NCI-H69 (cell line): ENCODE measurements at places on chromosomes 13 and 19.

GRCh38 chr13:30736461-30737320, 1.3 kb downstream of the ALOX5AP start:
- DNase-seq = no peak

DNA sequence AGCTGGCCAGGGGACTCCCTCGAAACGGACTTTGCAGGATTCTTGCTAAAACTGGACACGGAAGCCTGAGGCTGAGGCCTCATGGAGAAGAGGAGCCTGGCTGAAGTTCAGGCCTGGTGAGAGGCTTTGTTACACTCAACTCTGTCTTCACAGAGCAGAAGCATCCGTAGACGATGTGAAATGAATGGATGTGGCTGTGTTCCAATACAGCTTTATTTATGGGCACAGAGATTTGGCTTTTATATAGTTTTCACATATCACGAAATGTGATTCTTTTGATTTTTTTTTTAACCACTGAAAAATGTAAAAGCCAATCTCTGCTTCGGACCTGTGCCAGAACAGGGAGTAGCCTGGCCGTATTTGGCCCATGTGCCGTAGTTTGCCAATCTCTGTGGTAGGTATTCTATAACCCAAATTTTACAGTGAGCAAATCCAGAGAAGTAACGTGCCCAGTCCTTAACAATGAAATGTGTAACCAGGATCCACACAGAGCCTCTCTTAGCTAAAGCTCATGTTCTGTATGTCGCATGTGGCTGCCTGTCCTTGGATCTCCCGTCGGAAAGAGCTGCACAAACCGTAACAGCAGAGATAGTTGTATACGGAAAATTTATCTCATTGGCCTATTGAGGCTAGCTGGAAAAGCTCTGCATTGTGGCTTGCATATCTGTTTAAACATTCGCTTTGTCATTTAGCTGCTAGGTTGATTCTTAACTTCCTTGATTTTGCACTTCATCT, 171.6 kb upstream of the RNF113B start:
- no peak for DNase-seq

GRCh38 chr13:114120591-114121011, 11.8 kb downstream of the RASA3 start:
- peak; percentile 35 for DNase-seq

GRCh38 chr13:71618159-71618558, 248.8 kb downstream of the DACH1 start:
- DNase-seq = no peak

GRCh38 chr19:42441049-42441445, 1.7 kb downstream of the CXCL17 start:
- peak; percentile 37 for DNase-seq

- DNase-seq = peak; percentile 21
Measured at GRCh38 chr13:51849145-51850101, 4.4 kb upstream of the TMEM272 start.

GRCh38 chr19:17576758-17577456, 21.5 kb downstream of the COLGALT1 start:
- peak; percentile 36 for DNase-seq

GRCh38 chr13:40637643-40638042, 28.8 kb downstream of the FOXO1 start:
- no peak for DNase-seq

- no peak for DNase-seq
Measured at GRCh38 chr19:36160821-36161596, 8.8 kb upstream of the COX7A1 start.

DNA sequence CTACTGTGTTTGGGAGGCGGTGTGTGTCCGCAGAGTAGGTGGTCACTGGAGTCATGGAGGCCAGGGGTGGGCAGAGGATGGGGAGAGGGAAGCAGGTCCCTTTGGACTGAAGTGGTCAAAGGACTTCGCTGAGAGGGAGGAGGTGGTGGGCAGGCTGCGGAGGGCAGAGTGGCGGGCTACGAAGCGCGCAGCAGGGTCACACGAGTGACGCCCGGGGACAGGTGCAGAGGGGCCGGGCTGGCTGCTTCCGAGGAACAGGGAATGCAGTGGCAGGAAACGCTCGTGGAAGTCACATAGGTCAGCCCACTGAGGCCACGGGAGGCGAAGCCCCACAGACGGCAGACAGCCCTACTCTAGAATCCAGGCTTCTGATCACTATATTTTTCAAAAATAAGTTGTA, 111.5 kb downstream of the URI1 start:
- DNase-seq = no peak

DNA sequence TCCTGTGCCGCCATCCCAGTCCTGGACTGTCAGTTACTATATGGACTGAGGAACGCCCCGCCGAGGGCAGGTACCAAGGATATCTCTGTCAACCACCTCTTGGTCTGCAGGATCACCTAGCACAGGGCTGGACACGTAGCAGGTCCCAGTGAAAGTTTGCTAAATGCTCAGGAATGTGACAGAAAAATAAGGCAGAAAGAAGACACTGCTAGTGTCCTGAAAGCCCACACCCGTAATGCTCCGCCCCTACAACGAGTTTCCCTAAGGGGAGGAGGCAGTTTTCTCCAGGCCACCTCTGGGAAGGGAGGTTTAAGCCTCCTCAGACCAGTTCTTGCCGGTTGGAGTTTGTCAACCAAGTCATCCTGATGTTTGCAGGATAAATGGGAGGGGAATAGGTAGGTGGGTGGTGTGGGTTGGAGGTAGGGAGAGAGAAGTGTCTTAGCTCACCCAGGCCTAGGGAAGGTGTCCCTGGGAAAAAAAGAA, 1.7 kb upstream of the SERTAD3 start:
- DNase-seq = peak; percentile 20

- DNase-seq = no peak
Measured at GRCh38 chr13:36925603-36926002, 5.6 kb upstream of the SMAD9 start.

DNA sequence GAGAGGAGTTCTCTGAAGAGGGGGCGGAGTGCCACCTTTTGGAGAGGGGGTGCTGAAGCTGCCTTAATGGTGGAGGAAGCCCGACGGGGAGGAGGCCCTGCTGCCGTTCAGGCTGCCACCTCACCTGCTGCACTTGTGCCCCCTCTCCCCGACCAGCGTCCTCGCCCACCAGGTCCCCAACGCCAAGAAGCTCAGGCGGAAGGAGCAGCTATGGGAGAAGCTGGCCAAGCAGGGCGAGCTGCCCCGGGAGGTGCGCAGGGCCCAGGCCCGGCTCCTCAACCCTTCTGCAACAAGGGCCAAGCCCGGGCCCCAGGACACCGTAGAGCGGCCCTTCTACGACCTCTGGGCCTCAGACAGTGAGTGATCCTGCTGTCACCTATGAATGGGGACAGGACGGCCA, 5.4 kb downstream of the NOP53 start:
- DNase-seq = no peak

- DNase-seq = peak; percentile 81
Measured at GRCh38 chr19:12985049-12985776, 10.1 kb upstream of the NFIX start.

- DNase-seq = peak; percentile 63
Measured at GRCh38 chr13:98214008-98214643, 37.1 kb upstream of the RNF113B start.

GRCh38 chr19:35671818-35672217, 5.5 kb downstream of the UPK1A start:
- DNase-seq = peak; percentile 48

GRCh38 chr13:86882107-86882506, 789.1 kb upstream of the SLITRK5 start:
- DNase-seq = no peak

- DNase-seq = peak; percentile 17
Measured at GRCh38 chr19:12364391-12365235, 870 bp downstream of the ZNF442 start.

- no peak for DNase-seq
Measured at GRCh38 chr19:23304238-23304637, 54.0 kb upstream of the ZNF724 start.

DNA sequence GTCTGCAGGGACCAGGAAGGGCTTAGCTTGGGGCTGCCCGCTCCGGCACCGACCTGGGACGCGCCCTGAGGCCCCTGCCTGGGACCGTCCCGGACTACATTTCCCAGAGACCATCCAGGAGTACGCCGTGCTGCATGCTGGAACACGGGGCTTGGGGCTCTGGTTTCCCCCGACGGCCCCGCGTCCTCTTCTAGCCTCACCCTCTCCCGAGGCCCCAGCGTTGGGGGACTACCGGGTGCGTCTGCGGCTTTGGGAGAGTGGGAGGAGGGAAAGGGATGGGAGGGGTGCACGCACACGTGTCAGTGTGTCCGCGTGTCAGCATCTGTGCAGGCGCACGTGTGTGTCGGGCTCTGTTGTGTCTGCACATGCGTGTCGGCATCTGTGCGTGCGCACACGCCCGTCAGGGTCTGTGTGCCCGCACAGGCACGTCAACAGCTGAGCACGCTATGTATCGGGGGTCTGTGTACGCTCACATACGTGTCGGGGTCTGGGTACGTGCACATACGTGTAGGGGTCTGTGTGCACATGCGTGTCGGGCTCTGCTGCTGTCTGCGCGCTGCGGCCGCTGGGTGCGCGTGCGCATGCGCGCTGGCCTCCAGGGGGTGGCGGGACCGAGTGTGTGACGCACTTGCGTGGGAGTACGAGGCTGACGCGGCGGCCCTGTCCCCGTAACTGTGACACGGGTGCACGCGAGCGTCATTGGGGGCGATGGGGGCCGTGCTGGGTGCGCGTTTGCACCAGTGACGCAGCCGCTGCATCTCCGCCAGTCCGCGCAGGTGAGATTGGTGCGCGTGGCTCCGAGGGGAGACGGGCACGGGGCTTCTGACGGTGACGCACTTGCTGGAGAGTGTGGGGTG, at the start of gene ZNF331:
TSS of gene ZNF331 (plus strand) at position 625 of the 857 bp plus-strand sequence. CDS start 31,232 bp downstream, outside the sequence.
- DNase-seq = peak; percentile 80

DNA sequence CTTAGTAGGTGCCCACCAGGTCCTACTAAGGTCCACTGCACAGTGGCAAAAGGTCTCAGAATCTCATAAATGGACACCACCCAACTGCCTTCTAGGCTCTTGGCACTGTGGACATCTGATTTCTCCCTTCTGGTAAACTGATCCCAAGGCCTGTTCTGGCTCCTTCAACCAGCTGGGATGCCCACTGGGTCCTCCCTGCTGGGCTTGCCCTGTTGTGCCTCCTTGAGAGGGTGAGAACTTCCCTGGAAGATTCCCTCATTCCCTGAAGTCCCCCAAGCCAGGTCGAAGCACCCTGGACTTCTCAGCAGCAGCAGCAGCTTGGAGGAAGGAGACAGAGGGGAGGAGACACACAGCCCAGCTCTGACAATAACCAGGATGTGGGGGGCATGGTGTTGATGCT, 6.6 kb upstream of the ZNF492 start:
- no peak for DNase-seq

DNA sequence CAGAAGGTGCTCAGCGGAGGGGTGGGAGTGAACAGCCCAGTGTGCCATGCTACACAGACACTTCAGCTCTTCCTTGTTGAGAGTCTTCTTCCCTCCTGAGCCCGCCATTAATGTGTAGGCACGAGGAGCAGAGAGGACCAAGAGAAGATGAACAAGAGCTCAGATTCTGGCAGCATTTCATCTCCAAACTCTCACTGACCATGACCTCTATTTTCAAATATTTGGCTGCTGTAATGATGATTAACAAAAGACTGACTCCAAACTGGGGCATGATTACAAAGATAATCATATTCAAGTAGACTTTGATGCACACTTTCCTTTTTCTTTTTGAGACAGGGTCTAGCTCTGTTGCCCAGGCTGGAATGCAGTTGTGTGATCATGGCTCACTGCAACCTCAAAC, 236.5 kb downstream of the DCLK1 start:
- DNase-seq = no peak

DNA sequence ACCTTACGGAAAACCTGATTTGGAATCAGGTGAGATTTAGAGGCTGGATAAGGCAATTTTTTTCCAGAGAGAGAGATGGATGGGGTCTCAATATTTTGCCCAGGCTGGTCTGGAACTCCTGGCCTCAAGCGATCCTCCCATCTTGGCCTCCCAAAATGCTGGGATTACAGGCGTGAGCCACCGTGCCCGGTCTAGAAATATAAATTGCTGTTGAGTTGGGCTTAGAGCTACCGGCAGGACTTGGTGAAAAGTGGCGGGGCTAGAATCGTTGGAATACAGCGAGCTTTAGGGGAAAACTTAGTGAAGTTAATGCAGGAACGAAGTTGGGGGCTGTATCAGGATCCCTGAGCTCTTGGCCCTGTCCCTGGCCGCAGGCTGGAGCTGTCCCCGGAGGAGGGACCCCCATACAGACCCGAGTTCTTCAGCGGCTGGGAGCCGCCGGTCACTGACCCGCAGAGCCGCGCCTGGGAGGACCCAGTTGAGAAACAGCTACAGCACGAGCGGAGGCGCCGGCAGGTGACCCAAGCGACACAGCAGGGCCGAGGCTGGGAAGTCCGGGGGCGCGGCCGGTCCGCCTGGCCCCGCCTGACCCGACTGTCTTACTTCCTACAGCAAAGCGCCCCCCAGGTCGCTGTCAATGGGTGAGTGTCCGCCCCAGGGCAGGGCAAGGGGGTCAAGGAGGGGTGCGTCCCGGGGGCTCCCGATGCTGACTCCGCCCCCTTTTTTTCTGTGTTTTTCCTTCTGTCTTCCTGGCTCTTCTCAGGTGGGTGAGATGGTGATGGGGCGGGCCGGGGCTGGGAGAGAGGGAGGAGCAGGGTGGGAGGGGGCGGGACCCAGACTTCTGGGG, 7.6 kb downstream of the EPS8L1 start:
- DNase-seq = no peak

DNA sequence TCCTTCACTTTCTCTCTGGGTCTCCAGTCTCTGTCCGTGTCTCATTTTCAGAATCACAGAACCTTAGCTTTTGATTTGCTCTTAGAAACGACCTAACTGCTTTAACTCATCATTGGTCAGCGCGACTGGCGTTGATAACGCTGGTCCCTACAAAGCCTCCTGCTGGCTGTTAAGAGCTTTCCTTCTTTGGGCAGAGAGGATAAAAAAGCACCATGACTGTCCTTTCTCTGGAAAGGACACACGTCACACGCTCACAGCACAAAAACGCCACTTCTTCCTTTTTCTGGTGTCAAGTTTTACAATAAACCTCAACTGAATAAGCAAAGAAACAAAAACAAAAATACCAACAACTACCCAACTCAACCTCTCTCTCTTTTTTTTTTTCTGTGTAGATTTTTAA, 1.7 kb upstream of the KLK12 start:
- DNase-seq = no peak

GRCh38 chr19:5341448-5341820, 822 bp upstream of the PTPRS start:
- no peak for DNase-seq

- no peak for DNase-seq
Measured at GRCh38 chr13:110832531-110832930, 82.3 kb downstream of the ANKRD10 start.

GRCh38 chr19:2306281-2306806, 1.6 kb downstream of the LINGO3 start:
- DNase-seq = no peak

DNA sequence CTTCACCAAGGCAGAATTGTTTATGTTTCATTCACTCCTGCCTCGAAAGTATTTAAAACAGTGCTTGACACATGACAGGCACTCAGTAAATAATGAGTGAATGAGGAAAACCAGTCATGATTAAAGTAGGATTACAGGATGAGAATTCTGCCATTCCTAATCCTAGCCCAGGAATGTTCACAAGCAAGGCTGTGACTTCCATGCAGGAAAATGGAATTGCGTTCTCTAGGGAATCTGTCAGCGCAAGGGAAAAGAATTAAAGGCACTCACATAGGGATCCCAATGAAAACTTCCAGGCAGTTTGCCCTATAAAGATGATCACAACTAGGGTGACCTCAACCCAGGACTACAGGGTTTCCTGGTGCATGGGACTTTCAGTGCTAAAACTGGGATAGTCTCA, 143.4 kb downstream of the CYSLTR2 start:
- no peak for DNase-seq

- DNase-seq = peak; percentile 85
Measured at GRCh38 chr19:18340190-18340989, at the start of gene PGPEP1. Gene PGPEP1, plus strand, starts transcription at chr19:18340598. Its CDS starts 84 bp downstream, at chr19:18340682.
